WERI-Rb-1 (cell line): ENCODE measurements at places on chromosomes 6 and 20.
A peak's percentile ranks its signal among the peaks of the same experiment; 100 is the strongest.

DNA sequence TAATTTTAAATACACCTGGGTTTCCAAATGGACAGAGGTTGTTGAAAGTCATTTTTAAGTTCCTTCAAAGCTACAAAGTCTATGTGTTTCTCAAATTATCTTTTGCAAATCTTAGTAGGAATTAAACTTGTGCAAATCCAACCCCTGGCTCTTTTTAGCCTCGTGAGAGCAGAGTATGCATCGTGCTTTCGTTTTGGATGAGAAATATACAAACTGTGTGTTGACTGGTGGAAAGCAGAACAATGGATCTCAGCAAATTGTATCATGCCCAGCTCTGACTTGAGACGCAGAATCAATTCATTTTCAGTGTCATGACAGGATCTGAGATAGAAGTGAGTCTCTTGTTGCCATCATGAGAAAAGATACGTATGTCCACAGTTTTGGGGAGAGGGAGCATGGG, 542.4 kb upstream of the FLRT3 start:
- no peak for DNase-seq

DNA sequence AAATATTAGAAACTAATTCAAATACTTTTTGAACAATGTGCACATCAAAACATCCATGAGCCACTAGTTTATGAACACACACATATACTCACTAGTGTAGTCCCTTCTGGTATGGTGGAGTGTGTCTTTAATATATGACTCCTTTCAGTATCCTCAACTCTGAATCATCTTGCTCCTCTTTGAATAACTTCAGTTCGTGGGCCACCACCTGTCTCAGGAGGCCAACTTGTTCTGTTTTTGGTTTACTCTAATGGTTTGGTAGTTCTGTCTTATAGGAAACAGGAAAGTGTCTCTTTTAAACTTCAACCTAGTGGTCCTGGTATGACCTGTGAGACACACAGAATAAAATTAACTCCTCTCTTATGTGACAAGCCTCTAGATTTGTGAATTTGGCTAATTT, 55.6 kb downstream of the ZNF292 start:
- no peak for DNase-seq

DNA sequence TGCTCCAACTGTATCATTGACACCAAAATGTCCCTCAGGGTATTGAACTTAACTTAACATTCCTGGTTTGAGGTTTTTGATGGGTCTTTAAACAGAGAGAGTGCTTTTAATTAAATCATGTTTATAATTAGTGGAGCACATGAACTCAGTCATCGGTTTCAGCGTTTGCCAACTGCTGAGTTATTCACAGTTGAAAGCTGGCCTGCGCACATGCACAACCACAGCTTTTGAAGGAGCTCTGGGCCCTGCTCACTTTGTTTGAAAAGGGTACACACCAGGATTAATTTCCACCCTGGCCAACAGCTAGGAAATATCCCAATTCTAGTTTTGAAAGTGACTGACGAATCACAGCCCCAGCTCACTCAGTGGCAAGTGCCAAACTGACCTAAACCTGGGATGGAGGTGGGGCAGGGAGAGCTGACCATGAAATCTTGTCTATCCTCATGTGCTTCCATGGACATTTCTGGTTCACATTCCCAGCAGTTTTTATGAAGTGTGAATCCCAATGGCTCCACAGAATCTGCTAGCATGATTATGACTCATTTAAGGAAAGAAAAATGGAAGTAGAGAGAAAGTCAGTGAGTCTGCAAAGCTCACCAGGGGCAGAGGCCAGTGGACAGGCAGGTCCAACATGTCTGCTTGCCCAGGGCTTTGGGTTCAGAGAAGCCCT, 247.8 kb downstream of the FNDC1 start:
- DNase-seq: no peak

- no peak for DNase-seq
These were observed 101.1 kb downstream of the HIVEP1 start for GRCh38 chr6:12113190-12113577.

GRCh38 chr6:81766482-81767069, 14.1 kb upstream of the TENT5A start:
- DNase-seq: no peak

GRCh38 chr6:75882734-75883133, 133.7 kb downstream of the MYO6 start:
- DNase-seq: no peak

DNA sequence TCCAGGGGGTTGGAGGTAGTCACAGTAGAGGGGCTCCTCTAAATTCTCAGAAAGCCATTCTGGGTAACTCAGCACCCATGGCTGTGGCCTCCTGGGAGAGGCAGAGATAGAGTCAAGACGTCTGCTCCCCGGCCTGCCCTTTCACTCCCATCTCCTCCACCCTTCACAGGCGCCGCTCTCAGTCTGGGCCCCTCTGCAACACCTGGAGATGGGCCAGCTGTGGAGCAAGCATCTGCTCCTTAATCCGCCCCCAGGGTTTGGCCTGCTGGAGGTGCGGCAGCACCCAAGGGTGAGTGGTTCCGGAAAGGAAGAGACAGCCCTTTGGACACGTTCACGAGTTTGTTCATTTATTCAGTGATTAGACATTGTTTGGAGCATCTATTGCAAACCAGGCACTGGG, 271.3 kb downstream of the BMP7 start:
- DNase-seq: no peak

DNA sequence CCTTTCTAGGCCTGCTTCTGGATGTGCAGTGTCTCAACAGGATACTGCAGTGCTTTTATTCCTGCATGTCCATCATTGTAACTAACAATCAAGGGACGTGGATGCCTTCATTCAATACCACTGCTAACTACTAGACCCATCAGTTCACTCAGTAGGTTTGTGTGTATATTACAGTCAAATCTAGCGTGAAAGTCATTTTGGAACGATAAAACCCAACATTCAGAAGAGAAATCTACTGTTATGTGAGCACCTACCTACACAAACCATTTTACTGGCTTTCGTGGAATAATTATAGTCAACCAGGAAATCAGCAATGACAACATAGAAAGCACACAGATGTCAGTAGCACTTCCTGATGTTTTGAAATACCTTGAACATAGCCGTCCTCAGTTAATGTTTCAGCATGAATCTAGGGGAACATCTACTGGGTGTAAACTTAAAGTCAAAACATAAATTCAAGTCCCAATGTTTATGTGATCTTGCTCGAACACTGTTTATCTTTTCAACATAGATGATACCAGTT, 270.6 kb downstream of the FARS2 start:
- no peak for DNase-seq

DNA sequence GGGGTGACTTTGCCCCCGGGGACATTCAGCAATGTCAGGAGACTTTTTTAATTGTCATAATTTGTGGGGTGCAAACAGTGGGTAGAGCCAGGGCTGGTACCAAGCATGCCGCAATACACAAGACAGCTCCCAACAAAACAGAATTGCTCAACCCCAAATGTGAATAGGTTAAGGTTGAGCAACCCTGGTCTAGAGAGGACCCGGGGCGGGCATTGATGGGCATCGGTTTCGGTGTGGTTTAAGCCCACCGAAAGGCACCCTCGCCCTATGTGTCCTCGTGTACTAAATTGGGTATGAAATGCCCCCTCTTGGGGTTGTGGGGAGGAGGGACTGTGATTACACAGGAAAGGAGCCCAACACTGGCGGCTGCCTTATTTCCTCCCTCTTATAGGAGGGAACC, 36.0 kb downstream of the KIAA1755 start:
- DNase-seq: no peak

DNA sequence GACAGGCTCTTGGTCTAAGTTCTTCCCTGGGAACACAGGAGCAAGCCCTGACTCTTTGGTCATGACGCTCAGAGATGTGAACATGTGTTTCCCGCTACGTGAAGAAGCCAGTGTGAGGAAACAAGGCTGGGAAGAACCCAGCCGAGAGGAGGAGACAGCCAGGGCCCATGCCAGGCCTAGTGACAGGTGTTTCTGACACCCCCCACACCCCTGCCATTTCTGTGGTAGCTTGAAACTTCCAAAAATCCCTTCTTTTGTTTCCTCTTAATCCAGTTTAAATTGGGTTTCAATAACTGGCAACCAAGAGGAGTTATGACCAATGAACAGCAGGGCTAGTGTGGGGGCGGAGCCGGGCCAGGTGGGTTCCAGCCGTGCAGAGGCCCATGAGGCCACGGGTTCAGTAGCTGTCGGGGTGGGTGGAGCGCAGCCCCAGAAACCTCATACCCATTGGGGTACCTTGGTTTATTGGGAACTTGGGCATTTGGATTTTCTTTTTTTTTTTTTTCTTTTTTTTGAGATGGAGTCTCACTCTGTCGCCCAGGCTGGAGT, 33.5 kb downstream of the WRNIP1 start:
- no peak for DNase-seq

GRCh38 chr6:96499781-96500180, 21.8 kb upstream of the UFL1 start:
- DNase-seq: no peak

DNA sequence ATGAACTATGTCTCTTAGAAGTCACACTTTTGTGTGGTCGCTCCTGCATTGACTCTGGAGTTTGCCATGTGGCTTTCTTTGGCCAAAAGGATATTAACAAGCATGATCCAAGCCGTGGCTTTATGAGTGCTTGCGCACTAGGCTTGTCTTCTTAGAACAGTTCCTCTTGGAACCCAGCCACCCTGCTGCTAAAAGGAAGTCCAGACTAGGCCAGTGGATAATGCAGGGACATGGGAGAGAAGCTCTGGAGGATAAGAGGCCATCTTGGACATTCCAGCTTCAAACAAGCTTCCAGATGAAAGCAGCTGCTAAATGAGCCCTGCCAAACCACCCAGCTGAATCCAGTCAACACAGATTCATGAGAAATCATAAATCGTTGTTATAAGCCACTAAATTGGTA, 346.4 kb downstream of the CDC5L start:
- no peak for DNase-seq

GRCh38 chr6:126926926-126927325, 191.5 kb upstream of the RSPO3 start:
- DNase-seq: no peak

DNA sequence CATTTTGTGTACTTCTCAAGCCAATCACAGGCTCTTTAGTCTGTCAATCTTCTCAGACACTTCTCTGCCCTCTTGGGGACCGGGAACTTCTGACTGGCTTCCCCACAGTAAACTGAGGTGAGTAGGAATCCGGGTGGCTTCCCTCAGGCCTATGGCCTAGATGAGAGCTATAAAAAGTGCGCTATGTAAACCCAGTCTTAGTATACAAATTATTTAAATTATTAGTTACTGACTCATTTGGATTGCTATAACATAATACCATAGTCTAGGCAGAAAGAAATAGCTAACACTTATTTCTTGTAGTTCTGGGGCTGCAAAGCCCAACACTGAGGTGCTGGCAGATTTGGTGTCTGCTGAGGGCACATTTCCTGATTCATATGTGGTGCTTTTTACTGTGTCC, 109.2 kb upstream of the MCHR2 start:
- DNase-seq: no peak

GRCh38 chr6:35392773-35393672, 50.7 kb downstream of the PPARD start:
- DNase-seq: no peak

DNA sequence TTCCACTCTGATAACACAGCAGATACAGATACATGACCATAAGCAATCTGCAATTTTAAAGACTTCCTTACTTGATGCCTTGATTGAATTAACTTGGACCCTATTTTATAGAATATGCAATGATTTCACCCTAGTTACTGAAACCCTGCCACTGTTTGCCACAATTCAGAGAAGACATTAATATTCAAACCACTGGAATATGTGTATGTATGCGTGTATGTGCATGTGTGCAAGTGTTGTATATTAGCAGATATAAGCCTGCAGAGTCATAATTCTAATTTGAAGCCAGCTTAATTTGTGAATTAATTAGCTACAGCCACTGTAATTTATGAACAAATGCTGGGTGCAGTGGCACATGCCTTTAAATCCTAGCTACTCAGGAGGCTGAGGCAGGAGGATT, 9.3 kb downstream of the VNN2 start:
- no peak for DNase-seq

DNA sequence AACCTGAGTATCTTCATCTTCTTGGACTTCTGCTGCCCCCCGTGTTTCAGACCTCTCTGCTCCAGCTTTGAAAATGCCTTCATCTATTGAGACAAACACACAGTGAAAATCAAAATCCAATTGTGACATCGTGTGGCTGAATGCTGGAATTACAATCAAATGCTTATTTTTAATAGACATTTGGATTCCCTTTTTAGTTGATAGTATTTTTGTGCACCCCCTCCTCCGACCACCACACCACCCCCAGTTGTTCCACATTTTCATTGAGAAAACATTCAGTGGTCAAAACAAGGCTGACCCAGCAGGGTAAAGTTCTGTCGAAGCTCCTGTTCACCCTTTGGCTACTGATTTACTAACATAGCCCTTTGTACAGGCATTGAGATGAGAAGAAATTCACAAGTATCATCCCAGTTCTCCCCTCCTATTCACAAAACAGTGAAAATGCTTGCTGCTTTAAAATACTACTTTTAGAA, 79.0 kb downstream of the NRSN1 start:
- DNase-seq: peak; percentile 58

DNA sequence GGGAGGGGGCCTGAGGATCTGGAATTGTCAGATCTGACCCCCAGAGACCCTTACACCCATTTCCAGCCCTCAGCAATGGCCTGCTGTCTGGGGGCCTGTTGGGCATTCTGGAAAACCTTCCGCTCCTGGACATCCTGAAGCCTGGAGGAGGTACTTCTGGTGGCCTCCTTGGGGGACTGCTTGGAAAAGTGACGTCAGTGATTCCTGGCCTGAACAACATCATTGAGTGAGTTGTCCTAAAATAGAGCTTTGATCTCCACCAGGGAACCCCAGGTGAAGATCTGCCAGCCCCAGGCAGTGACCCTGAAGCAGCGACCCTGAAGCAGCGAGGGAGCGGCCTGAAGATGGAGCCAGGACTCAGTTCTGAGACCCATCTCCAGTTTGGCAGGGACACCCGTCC, 2.2 kb downstream of the BPIFA1 start:
- DNase-seq: no peak

DNA sequence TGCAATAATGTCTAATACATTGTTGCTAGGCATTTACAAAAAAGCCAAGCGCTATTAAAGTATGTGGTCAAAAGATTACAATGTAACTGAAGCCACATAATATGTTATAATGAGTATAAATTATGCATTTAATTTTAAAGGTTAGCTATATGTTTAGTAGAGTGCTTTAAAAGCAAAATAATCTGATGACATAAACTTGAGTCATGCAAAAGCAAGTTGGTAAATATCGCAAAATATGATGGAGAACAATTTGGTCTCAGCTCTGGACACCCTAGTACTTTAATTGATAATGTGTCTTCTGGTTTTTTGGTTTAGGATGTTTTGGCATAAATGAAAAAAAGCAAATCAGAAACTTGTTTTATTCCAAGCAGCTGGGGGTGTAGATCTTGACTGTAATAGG, 188.6 kb upstream of the RREB1 start:
- DNase-seq: no peak

DNA sequence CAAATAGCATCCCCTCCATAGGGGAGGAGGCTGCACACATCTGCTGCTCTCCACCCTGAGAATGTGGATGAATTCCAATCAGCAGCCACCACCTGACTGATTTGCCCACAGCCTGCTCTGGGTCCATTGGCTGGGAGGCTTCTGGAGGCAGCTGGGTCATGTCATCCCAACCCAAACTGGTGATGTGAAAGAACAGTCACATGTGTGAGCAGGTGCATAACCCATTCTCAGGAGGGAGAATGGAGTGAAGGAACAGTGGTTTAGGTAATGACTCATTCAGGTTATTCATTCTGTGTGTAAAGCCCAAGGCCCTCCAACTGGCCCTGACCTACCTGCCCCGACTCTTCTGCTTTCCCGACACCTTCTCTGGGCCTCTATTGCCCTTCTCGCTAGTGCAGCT, 90.9 kb upstream of the GCM1 start:
- DNase-seq: no peak
